ENCODE measurements at places on chromosomes 6 and 20.

- DNase-seq, result no peak
Observed at GRCh38 chr20:13659288-13659687, 20.6 kb upstream of the TASP1 start.

DNA sequence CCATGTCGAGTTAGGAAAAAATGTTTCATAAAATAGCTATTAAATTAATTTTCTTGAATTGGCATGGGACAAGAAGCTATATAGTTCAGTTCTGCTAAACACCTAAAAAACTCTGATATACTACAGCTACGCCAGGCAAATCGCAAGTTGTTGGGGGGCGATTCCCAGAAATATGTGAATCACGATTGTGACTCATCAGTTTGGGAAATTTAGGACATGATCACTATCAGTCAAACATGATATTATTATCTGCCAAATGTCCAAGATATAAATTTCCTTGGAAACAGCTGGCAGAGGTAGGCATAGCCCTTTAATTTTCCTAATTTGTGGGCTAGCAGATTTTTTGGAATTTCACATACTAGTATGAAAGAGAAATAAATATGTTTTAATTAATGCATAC is 123.6 kb downstream of the ATXN1 start:
- DNase-seq, result no peak

DNA sequence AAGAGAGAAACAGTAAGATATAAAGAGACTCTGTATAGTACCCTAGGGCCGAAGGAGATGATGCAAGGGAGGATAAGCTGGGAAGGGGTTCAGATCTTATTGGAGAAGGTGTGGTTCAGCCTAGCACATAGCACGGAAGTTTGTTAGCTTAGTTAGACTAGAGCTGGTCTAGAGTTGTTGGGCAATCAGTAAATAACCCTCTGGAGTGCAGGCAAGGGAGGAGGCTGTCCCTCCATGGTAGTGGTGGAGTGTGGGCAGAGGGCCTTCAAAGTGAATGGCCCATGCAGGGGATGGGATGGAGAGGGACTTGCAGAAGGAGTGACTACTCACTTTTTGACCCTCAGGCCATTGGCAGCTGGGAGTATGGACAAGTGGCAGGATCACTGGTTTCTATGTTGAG is 20.0 kb downstream of the TULP4 start:
- DNase-seq, result no peak

GRCh38 chr6:120622127-120622631 is 712.1 kb downstream of the TBC1D32 start:
- DNase-seq, result no peak

- no peak for DNase-seq
Observed at GRCh38 chr6:51553246-51554015, 534.0 kb downstream of the PKHD1 start.

DNA sequence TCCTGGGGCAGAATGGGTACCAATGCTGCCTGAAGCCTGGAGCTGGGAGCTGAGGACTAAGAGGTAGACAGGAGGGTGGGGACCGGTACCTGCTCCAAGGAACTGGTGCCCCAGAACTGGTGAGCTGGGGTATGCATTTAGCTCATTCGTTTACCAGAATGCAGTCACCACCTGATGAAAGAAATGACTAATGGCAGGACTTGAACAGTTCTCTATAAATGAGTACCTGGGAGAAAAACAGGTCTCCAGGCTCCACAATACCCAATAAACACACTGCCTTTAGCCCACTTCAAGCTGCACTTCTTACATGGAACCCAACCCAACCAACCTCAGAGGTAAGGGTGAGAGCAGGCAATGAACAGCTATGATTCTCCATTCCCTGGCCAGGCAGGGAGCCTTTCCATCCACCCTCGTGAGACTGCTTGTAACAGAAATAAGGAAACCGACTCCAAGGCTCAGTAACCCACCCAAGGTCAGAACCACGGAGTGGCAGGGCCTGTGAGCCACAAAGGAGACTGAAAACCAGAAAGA is 15.4 kb downstream of the FKBP1A start:
- DNase-seq, result no peak

- DNase-seq, result no peak
Observed at GRCh38 chr20:22232923-22233322, 351.4 kb downstream of the FOXA2 start.

DNA sequence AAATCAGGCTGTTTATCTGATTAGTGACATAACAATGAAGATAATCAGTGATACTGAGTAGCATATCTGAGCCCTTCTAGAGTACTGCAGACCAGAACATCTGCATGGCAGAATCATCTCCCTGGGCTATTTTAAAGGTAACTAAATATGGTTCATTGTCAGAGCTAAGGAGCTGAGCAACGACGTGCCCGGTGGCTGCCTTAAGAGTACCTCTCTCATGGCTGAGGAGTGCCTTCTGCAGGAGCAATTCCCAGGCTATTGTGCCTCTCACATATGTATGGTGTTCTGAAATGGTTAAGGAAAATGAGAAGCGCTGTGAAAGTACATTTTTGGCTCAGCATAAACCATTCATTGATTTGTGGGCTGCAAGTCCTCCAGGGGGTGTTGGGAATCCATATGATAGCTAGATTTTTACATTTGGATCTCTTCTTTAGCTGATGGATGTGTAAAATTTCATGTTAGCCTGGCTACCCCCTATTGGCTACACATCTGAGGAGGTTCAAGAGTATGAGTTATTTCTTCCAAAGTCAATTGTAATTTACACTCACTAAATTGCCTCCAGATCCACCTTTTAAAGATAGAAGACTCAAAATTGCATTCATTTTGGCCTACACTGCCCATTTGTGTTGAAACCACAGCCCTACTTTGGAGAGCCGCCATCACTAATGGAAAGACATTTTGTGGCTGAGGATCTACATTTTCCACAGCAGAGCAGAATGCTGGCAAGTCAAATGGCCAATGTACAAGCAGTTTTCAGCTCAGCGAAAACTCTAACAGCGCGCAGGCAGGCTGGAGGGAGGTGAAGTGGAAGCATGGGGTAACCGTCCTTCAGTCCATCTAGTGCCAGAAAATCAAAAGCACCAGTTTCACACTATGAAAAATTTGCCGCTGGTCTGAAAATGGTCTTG is 198.0 kb downstream of the SIM1 start:
- no peak for DNase-seq

- no peak for DNase-seq
Observed at GRCh38 chr6:118295336-118295735, 252.8 kb upstream of the PLN start.

- peak; percentile 0 for DNase-seq
Observed at GRCh38 chr6:122098201-122098678, 301.2 kb upstream of the HSF2 start.

- no peak for DNase-seq
Observed at GRCh38 chr20:61049684-61050083, 202.4 kb upstream of the CDH4 start.

- no peak for DNase-seq
Observed at GRCh38 chr6:51574040-51574439, 513.4 kb downstream of the PKHD1 start.
